ENCODE measurements at places on chromosomes 6 and 20.

DNA sequence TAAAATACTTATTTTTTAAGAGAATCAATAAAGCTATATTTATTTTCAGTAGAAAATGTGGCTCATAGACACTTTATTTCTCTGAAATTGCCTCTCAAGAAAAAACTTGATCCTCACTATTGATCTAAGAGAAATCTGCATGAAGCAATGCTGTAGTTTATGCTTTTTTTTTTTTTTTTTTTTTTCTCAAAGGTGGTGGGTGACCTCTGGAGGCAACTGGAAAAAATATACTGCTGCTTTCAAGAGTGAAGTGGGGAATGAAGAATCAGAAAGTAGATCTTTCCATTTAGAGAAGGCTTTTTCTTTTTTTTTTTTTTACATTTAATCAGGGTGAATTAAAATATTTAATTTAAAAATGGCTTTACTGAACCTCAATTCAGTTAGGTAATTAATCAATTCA, 169.3 kb downstream of the SLC16A10 start:
- DNase-seq, result no peak

DNA sequence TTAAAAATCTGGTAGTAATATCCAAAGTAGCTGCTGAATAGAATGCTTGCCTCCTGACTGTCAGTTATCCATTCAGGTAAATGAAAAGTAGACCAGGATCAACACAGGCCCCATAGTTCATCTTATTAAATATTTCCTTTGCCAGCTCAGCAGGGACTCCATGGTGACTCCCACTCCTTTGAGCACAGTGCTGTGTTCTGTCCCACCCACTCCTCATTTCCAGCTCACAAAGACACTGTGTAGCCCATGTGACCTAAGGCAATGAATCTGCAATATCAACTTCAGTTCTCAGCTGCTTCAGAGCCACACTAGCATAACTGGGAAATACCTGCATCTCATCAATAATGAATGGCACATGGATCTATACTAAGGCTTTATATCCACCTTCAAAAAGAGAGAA, 189.5 kb upstream of the MANEA start:
- no peak for DNase-seq

GRCh38 chr6:40585651-40586269, 1.4 kb downstream of the LRFN2 start:
- no peak for DNase-seq

DNA sequence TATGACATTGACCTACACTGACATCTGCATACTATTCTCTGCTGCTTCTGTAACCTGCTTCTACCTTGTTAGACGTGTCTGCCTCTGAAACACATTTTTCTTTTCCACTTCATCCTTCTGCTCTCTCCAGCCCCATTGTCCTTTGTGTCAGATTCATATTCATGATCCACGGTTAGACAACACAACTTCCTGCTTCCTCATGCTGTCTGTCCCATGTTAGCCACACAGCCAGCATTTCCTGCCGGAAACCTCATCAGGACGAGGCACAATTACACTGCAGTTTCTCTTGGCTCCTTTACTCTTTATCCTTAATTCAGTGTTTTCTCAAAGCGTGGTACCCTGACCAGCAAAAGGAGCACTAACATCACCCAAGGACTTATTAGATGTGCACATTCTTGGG, 150.2 kb downstream of the TBC1D7 start:
- DNase-seq, result no peak

Data from NCI-H1436 (cell line).